Myocyte (in vitro differentiated cells): ENCODE measurements at places on chromosomes 4 and X. TPM values are rescaled to one million over a fixed set of nuclear protein-coding genes. Genes with fewer than 3 reads are reported as not detected.

GRCh38 chrX:78316265-78316664 lies 11.1 kb downstream of the CYSLTR1 start:
- no peak for DNase-seq

DNA sequence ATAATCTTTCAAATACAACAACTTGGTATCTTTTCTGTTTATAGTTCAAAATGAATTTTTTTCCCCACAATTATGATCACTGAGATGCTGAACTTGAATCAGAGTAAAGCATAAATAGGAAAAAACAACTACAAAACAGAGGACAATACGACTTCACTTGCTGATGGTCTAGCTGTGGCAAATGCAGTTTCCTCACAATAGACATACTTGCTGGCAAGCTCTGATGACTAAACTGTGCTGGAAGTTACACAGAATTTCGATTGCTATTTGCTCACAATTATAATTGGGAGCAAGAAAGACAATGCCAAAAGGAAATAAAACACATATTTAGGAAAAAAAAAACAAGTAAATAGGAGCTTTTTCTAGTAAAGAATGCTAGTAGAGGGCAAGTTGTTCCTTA lies 14.7 kb downstream of the VEGFC start:
- DNase-seq, result peak; percentile 62

- no peak for DNase-seq
These were observed 14.8 kb downstream of the PDK3 start for GRCh38 chrX:24479924-24480323.

DNA sequence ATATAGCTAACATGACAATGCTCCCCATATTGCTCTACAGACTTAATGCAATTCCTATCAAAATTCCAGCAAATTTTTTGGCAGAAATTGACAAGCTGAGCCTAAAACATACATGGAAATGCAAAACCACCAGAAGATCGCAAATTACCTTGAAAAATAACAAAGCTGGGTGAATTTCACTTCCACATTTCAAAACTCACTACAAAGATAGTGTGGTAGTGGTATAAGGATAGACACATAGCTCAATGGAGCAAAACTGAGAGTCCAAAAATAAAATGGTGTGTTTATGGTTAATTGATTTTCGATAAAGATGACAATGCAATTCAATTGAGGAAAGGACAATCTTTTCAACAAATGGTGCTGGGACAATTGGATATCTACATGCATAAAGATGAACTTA lies 65.8 kb downstream of the SLC9A7 start:
- DNase-seq, result no peak

DNA sequence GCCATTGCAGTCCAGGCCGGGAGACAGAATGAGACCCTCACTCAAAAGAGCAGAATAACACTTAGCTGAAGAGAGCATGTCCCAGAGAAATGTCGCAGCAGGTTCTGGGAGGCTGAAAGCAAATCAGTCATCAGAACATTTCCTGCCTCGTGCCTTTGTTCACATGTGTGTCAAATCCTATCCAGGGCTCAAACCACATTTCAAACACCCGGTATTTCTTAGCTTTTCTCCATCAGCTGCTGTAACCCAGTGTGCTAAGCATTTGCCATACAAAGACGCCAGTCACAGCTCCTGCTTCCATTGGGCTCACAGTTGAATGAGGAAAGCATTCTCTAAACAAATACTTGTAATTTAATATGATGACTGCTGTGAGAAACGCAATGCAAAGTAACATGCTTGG lies 6.0 kb downstream of the PALLD start:
- peak; percentile 67 for DNase-seq

- DNase-seq, result peak; percentile 73
These were observed 68.3 kb downstream of the CRMP1 start for GRCh38 chr4:5824635-5825034.

DNA sequence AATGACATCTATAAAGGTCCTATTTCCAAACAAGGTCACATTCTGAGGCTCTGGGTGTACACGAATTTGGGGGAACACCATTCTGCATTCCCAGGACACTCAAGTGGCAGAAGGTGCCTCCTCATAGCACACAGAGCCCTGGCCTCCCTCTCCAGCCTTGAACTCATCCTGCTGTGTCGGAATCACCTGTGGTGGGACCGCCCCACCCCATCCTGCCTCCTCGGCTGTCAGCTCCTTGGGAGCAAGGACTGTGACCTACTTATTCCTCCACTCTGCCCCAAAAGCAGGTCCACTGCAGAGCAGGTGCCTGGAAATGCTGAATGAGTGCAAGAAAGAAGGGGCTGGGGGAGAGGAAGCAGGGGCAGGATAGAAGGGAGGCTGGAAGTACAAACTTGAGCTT lies 33.5 kb downstream of the HTRA3 start:
- no peak for DNase-seq

- DNase-seq, result no peak
These were observed 135.6 kb upstream of the SMAD1 start for GRCh38 chr4:145346081-145346480.

- no peak for DNase-seq
These were observed at the start of gene GPC3 for GRCh38 chrX:133985164-133985966. TSS of gene GPC3 (minus strand) at chrX:133985594.

DNA sequence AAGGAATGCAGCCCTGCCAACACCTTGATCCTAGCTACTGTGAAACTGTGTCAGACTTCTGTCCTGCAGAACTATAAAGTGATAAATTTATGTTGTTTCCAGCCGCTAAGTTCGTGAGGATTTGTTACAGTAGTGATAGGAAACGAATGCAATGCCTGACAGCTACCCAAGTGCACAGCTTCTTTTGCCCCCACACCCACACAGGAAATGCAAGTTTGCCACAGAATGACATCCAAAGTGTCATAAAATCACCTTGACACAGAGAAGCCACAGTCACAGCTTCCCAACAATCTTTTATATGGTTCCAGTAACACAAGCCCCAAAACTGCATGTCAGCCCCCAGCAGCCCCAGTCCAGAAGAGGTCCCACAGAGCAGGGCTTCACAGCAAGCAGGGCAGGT lies 216.9 kb upstream of the S100G start:
- DNase-seq, result no peak

PRDX4 gene
- total RNA-seq, result 93.4 and 103 TPM in 2 replicates

DRP2 gene
- 7.5 and 14.9 TPM in 2 replicates for total RNA-seq

APLN gene
- total RNA-seq, result 0.43 and 0.94 TPM in 2 replicates

PRMT9 gene
- 8.7 and 8.9 TPM in 2 replicates for total RNA-seq
